NCI-H2081 treated with DMSO at 0.1 percent for 48 hours (cell line): ENCODE measurements at places on chromosomes 1 and 21.

GRCh38 chr21:44751799-44752636 is 40.6 kb upstream of the TSPEAR start:
- DNase-seq = no peak

- DNase-seq = no peak
Observed at GRCh38 chr21:38639571-38640354, 141.5 kb upstream of the ERG start.

- DNase-seq = no peak
Observed at GRCh38 chr1:11571906-11572616, 82.2 kb downstream of the FBXO2 start.

- DNase-seq = no peak
Observed at GRCh38 chr1:172137703-172138454, 282.6 kb upstream of the C1orf105 start.

DNA sequence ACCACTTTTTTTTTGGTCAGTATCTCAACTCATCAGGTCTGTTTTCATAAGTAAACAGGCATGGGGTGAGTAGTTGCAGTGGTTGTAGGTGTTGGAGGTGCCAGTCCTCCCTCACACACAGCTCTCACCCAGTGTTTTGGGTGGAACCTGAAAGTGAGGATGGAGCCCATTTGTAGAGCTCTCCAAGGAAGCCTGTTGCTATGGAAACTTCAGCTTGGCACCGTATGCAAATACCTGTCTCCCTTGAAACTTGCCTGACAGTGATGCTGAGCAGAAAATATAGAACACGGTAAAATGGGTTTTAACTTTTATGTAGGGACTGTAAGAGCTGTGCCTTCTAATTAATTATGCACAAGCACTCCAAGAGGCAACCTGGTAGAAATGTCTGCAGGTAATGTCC is 214.1 kb downstream of the AJAP1 start:
- DNase-seq = no peak

- no peak for DNase-seq
Observed at GRCh38 chr1:18010408-18010807, 97.2 kb upstream of the IGSF21 start.

- no peak for DNase-seq
Observed at GRCh38 chr1:155160128-155160527, 13.0 kb downstream of the KRTCAP2 start.

DNA sequence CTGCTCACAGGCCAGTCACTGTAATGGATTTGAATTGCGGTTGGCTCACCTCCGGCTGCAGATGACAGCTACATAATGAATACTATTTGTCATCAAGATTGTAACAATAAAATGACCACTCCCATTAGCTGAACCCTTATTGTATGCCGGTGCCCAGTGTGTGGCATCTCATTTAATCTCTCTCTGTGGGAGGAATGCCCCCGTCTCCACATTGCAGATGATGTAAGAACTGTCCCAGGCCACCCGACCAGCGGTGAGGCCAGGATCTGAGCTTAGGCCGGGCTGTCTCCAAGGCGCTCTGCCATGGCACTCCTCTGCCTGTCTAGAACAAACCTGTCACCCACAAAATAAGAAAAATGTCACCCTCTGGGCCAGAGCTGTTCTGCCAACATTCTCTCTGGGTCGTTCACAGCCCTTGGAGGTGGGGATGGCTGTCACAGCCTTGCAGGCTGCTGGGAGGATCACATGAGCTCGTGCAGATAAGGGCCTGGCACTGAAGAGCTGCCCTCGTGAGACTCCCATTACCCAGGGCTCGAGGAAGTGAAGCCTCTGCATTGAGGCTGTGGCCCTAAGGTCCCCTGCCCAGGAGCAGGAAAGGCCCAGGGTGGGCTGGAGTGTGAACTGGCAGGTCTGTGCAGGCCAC is 52.7 kb downstream of the ECE1 start:
- no peak for DNase-seq

DNA sequence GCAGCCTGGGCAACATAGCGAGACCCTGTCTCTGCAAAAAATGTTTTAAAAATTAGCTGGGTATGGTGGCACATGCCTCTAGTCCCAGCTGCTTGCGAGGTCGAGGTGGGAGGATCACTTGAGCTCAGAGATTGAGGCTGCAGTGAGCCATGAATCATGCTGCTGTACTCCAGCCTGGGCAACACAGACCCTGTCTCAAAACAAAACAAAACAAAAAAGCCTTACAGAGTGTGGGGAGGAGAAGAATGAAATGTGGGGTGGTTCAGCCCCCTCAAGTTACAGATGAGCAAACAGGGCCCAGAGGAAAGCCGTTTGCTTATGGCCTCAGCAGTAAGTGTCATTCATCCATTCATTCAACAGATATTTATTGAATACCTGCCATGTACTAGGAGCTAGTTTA is 40.7 kb downstream of the RPS6KA1 start:
- no peak for DNase-seq

GRCh38 chr1:45393718-45394302 is 53.6 kb upstream of the MUTYH start:
- DNase-seq = no peak

- no peak for DNase-seq
Observed at GRCh38 chr1:28358716-28359115, 10.8 kb upstream of the PHACTR4 start.

- no peak for DNase-seq
Observed at GRCh38 chr1:235821361-235821981, 45.2 kb downstream of the LYST start.

- no peak for DNase-seq
Observed at GRCh38 chr1:227774051-227774731, 39.0 kb downstream of the SNAP47 start.

- DNase-seq = no peak
Observed at GRCh38 chr1:164562947-164563520, 4.0 kb downstream of the PBX1 start.

GRCh38 chr1:99680270-99680669 is 34.4 kb downstream of the PALMD start:
- DNase-seq = no peak

DNA sequence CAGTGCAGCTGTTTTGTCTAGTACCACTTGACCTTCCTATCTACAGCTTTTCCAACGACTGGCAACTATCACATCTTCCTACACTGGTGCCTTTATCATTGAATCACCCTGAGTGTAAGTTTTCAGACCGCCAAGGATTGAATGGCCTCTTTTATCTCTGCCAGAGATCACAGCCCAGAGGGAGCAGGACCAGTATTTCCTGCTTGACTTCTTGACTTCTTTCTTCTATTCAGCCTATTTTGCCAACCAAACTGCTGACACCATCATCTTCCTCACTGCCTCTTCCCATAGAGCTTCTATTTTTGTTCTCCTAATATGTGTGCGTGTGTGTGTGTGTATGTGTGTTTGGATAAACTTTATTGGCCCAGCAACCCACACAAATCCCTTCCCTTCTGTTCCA is 53.8 kb downstream of the SERBP1 start:
- DNase-seq = no peak

- DNase-seq = no peak
Observed at GRCh38 chr1:178086294-178086693, 7.6 kb upstream of the RASAL2 start.

- DNase-seq = no peak
Observed at GRCh38 chr1:162248854-162249535, 127.7 kb downstream of the SPATA46 start.

- no peak for DNase-seq
Observed at GRCh38 chr1:224770336-224770693, 154.2 kb downstream of the CNIH3 start.

DNA sequence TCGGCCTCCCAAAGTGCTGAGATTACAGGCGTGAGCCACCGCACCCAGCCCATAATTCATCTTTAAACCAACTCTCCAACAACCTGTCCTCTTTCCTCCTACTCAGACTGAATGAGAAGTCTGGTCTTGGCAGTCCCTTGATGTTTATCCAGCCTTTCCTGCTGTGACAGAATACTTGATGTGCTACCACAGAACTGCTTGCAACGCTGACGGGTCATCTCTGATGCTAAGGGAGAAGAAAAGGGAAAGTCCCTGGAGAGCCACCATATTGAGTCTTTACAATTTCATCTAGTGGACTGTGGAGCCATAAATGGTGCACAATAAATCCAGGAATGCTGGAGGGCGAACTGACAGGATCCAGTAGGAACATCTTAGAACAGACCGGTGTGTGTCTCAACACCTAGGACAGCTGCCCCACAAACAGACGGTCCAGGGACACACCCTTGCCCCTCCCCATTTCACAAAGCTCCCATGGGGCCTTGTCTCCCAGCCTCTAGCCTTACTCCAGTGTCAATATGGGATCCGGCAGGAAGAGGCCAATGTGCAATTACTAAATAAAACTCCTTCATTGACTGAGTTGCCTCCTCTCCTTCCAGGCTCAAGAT is 30.7 kb downstream of the JAK1 start:
- DNase-seq = no peak

DNA sequence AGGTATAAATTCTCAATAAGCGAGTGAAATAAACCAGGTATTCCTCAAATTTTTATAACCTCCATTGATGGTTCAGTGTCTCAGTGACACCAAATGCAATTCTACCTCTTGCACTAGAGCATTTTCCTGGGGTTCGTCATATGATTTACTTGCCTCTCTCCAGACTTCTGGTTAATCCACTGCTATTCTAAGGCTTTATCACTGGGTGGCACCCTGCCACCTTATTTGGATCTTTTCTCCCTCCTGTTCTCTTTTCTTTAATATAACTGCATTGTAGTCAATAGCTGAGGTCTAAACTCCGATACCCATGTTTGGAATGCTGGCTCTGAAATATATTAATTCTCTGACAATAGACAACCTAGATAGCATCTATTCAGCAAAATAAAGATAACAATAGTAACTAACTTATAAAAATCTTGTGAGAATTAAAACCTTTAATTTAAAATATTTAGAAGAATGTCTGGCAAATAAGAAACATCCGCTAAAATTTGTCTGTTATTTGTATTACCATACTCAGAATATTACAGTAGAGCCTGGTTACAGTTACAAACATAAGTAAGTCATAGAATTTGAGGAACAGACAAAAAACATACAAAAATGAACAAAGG is 436.4 kb downstream of the PLA2G4A start:
- peak; percentile 82 for DNase-seq

- no peak for DNase-seq
Observed at GRCh38 chr1:107359472-107360241, 218.8 kb downstream of the NTNG1 start.

DNA sequence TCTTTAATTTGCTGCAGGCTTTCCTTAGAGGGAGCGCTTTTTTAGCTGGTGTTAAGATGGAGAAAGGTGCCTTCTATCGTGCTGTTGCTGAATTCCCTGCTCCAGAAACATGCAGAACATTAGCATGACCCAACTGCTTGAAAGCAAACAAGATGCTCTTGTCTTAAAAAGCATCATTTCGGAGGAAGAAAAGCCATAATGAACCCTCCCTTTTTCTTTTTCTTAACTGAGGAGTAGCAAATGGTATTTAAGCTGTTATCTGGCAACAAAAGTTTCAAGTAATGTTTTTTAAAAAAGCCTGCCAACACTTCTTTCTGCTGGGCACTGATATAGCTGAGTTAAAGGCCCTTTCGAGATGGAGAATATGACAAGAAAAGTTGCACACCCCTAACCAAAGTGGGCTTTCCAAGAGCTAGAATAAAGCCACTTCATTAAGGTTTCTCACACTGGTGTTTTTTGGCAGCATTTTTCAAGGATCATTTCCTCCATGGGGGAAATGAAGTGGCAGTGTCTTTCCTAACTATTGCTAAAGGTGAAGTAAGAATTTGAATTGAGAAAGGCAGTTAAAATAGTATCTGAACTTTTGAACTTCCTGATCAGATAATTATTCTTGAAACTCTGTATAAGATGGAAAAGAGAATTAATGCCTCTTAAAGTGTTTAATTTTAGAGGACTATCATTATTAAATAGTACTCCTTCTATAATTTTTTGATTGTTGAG is 38.8 kb downstream of the ST6GALNAC5 start:
- DNase-seq = no peak

GRCh38 chr1:25657121-25657882 is 40.7 kb downstream of the MAN1C1 start:
- DNase-seq = no peak

- DNase-seq = no peak
Observed at GRCh38 chr1:182255494-182255893, 136.1 kb downstream of the GLUL start.
